NAMALWA (cell line): ENCODE measurements at places on chromosomes 1 and 21.

DNA sequence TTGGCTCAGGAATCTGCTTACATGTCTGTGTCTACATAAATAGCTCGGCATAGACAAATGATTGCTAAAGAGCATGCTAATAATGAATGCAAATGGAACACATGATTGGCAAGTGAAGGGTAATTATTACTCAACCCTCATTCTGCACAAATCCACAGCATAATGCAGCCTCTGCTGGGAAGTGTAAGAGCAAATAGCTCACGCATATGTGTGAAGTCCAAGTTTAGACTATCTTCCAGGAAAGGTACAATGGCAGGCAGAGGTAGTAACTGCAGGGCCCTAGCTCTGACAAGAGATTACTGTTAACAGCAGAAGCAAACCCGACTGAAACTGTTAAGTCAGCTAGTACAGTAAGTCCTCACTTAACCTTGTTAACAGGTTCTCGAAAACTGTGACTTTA is 7.0 kb upstream of the IL6R start:
- no peak for DNase-seq

GRCh38 chr1:45246760-45247159 is 40.4 kb upstream of the ZSWIM5 start:
- DNase-seq: no peak

DNA sequence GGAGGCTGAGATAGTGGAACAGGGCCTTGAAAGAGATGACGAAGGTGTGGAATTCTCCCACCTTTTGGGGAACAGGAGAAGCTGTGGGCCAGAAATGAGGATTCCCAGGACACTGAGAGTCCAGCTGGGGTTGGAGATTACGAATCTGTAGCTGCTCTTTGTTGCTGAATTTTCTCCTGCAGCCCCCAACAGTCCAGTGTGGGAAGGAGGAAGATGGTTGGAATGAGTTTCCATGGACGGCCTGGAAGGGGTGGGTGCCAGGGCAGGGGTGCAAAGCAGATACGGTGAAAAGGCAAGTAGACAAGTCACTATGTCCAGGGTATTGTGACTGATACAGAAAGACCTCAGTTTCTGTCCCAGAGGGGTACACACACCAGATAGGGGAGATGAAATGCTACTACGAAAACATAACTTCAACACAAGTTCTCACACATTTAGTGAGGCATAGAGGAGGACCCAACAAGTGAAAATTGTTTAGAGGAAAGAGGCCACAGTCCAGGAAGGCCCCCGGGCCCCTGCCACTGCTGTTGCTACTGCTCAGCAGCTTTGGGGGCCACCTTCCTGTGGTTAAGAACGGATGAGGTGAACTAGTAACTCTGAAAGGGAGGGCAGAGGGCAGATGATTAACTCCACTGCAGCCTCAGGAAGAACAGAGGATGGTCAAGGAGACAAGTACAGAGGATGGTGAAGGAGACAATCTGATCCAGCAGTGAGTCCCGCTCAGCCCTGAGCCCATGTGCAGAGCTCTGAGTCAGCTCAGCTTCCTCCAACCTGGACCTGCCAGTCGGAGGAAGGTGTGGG is 7.3 kb downstream of the CD244 start:
- no peak for DNase-seq

DNA sequence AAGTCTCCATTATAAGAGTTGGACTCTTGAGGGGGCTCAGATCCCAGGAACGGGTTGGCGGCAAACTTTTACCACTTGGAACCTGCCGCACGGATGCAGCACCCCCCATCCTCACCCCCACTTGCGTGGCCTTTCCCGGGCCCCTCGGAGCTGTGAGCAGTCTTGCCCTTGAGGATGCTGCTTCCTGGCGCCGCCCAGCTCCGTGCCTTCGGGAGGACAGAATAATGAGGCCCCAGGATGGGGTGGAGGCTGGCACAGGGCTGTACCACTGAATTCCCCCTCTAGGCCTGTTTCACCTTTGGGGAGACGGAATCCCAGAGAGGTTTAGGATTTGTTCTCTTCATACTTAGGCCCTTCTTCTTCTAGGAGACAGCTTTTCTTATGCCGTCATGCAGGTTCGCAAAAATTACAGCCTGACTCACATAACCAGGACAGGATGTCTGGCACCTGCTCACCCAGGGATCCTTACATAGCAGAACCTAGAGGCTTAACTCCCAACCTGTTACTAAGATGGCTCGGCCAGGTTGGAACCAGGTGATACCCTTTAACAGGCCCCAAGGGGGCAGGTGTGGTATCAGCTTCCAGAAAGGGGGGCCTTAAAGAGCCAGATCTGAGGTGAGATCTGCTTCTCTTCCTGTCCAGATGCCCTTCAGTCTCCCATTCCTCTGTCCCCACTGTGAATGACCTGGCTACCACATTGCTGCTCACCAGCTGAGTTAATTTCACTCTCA is 1.5 kb downstream of the TRNP1 start:
- DNase-seq: no peak

GRCh38 chr1:1965546-1965945 is 38.0 kb downstream of the CFAP74 start:
- DNase-seq: no peak

GRCh38 chr21:42467140-42467983 is 28.7 kb downstream of the RSPH1 start:
- peak; percentile 56 for DNase-seq
